ENCODE measurements at places on chromosomes 2 and 18.

GRCh38 chr2:148982282-148982681 lies 56.2 kb upstream of the LYPD6B start:
- DNase-seq, result no peak

- DNase-seq, result no peak
Observed at GRCh38 chr2:60629305-60629662, 75.8 kb upstream of the BCL11A start.

- peak; percentile 38 for DNase-seq
Observed at GRCh38 chr2:136281281-136282114, 163.5 kb upstream of the CXCR4 start.

DNA sequence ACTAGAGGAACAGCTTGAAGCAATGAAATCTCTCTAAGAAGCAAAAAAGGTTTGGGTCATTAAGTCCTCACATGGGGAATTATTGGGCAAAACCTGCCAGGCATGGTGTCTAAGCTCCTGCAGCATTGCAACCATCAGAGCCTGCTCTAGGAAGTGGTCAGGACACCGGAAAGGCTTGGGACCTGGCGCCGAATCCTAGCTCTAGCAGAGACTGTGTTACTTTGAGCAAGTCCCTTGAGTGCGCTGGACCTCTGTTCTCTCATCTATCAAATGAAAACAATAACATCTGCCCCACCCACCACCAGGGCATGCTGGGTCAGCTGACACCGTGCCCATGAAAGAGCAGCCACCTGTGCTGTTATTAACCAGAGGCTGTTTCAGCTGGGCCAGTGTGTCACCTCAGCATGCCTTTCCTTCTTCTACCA lies 6.3 kb downstream of the TMEM127 start:
- DNase-seq, result no peak

GRCh38 chr2:38030635-38031355 lies 45.2 kb downstream of the CYP1B1 start:
- DNase-seq, result no peak

DNA sequence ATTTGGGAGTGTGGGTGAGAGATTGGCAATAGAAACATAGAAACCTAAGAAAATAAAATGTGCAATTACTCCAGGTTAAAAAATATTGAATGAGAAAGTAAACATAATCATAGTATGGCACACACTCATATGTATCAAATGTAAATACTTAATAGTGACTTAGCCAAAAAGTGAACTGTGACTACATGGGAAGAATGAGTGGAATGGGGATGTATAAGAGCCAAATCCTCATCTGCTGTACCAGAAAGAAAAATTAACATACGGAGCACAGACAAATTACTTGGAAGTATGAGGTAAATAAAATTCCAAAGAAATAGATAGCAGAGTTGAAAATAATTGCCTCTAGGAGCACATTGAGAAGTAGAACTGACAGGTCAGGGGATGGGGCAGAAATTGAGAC lies 4.0 kb downstream of the FLACC1 start:
- DNase-seq, result no peak

- DNase-seq, result no peak
Observed at GRCh38 chr18:71134122-71134521, 845.3 kb downstream of the SOCS6 start.

DNA sequence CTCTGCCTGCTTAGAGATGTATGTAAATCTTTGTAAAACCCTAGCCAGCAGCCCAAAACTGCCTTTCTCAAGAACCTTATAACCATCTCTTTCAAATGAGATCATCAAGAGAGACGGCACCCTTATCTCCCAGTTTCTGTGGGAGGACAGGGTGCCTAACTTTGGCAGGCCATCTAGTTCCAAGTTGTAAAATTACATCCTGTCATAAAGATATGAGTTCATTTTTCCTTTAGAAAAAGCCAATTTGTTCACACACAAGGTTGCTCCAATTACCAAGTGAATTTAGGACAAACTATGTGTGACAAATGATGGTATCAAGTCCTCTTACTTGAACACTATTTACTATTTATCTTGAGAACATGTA lies 65.3 kb downstream of the MEMO1 start:
- no peak for DNase-seq

- no peak for DNase-seq
Observed at GRCh38 chr2:208062113-208062512, 36.8 kb upstream of the PLEKHM3 start.

GRCh38 chr2:109282865-109283264 lies 153.9 kb downstream of the SH3RF3 start:
- no peak for DNase-seq

GRCh38 chr2:178420463-178420999 lies 30.4 kb downstream of the PRKRA start:
- no peak for DNase-seq

- no peak for DNase-seq
Observed at GRCh38 chr2:222709191-222709891, 37.9 kb downstream of the MOGAT1 start.

GRCh38 chr2:99818842-99819241 lies 323.5 kb downstream of the AFF3 start:
- DNase-seq, result no peak

GRCh38 chr18:27363872-27364271 lies 178.8 kb upstream of the CHST9 start:
- no peak for DNase-seq

- DNase-seq, result no peak
Observed at GRCh38 chr2:119111115-119111975, 47.2 kb downstream of the C1QL2 start.

DNA sequence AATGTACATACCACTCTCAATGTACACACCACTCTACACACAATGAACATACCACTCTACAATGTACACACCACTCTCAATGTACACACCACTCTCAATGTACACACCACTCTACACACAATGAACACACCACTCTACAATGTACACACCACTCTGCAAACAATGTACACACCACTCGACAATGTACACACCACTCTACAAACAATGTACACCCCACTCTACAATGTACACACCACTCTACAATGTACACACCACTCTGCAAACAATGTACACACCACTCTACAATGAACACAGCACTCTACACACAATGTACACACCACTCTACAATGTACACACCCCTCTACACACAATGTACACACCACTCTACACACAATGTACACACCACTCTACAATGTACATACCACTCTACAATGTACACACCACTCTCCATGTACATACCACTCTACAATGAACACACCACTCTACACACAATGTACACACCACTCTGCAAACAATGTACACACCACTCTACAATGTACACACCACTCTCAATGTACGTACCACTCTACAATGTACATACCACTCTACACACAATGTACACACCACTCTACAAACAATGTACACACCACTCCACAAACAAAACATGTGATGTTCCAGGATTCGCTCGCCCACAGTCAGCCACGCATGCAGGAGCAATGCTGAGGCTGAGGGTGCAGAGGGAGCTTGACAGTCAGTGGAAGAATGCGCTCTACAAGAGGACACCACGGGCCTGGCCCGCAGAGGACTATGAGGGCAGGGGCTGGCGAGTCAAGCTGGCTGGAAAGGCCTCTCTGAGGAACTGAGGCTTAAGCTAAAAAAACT lies 118.2 kb downstream of the HDAC4 start:
- DNase-seq, result no peak

DNA sequence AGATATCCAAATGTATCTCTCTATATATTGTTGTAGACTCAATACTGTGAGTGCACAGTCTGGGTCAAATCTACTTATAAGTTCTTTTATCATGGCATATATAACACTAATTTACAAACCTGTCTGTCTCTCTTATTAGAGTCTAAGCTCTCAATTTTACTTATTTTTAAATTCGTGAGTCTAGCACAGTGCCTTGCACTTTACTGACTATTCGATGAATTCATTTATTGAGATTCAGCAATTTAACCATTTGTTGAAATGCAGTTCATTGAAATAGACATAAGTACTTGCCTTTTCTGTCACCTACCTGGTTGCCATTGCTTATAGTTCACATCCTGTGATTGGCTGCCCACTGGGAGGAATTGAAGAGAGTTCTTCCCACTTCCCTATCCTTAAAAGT lies 10.3 kb upstream of the ALS2 start:
- DNase-seq, result no peak

- no peak for DNase-seq
Observed at GRCh38 chr18:37481072-37481471, 84.5 kb downstream of the CELF4 start.

DNA sequence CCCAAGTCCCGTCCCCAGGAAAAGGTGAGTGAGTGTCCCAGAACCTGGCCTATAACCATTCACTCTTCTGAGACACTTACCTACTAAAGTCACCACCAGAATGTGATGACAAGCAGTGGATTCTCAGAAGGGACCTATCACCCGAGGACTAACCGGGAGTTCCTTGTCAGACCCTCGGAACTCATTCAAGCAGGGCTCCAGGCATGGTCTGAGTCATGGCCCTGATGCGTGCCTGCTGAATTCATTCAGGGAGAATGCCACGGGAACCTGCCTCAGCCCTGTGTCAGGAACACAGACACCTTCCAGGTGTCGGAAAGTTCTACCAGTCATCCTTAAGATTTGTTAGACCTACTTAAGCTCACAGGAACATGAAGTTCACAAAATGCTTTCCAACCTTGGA lies 29.8 kb downstream of the ALPK2 start:
- DNase-seq, result no peak

- DNase-seq, result no peak
Observed at GRCh38 chr2:143551971-143552650, 422.9 kb downstream of the ARHGAP15 start.

DNA sequence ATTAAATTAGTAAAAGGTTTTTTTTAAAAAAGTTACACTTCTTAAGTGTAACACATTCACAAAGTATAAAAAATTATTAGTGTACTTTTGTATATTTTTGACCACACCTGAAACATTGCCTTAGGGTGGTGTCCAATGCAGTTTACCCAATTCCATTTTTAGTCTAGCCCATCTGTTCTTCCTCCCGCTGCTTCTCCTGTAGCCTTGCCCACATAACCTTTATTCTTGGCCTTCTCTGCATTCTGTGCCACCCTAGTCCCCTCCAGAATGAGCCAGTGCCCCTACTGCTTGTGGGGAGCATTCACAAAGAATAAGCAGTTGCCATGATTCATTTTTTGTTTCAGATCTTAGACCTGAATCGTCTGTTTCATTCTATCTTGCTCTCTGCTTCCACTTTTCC lies 78.4 kb upstream of the MYT1L start:
- DNase-seq, result no peak

DNA sequence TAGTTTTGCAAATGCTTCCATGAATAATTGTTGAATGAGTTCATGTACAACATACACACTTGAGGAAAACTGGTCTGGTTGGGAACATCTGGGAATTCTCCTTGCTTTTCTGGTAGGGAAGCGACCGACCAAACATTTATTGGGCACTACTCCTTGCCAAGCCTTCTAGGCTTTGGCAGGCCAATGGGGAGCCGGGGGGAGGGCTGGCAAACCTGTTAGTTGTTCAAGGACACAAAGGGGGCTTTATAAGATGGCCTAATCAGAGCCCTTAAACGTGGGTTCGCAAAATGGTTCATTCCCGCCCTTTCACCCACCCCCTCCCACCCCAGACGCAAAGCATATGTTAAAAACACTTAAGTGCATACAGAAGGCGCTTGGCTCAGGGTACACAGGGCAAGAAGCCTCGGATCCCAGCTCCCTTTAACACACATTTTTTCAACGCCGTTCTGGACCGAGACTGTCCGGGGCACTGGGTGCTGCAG lies 844 bp upstream of the VSNL1 start:
- no peak for DNase-seq

GRCh38 chr2:163626208-163626607 lies 109.6 kb downstream of the FIGN start:
- no peak for DNase-seq

DNA sequence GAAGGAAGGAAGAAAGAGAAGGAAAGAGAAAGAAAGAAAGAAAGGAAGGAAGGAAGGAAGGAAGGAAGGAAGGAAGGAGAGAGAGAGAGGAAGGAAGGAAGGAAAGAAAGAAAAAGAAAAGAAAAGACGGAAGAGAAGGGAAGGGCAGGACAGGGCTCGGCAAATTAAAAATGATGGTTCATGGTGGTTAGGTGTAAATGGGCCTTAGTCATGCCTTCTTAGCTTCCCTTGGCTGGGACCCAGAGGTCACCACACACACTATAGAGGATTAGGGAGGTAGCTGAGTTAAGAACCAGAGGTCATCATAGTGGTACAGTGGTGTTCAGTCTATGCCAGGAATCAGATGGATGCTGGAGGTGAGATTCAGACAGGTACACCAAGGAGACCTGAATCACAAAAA lies 9.3 kb upstream of the ATL2 start:
- DNase-seq, result no peak

- DNase-seq, result no peak
Observed at GRCh38 chr2:101930847-101931246, 60.9 kb upstream of the IL1R2 start.

GRCh38 chr18:75070625-75071483 lies 138.1 kb downstream of the PTGR3 start:
- DNase-seq, result peak; percentile 38

DNA sequence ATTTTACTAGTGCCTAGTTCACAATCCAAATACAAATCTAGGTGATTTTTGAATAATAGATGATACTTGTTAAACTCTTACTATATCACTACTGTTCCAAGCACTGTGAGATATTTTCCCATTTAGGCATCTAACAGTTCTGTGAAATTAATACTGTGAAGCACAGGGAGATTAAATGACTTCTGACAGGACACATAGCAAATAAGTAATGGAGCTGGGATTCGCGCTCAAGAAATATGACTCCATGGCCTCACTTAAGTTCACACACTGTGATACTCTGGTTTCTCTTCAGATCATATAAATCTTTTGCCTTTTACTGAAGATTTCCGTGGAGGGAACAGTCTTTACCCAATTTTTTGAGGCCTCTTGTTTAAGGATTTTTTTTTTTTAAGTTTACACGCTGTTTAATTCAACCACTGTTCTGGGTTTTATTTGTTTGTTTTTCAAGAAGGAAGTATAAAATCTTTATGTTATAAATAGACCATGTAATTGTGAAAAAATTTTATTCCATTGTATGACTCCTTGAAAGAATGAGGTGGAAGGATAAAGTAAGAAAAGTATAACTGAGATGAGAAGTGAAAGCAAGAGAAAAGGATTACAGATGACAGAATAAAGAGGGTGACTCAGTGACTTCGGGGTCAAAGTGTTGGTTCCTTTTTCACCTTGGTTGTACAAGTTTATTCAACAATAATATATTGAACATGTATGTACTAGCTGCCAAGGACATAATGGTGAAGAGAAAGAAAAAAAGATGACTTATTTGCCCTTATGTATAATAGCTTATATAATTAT lies 30.2 kb downstream of the RBM45 start:
- no peak for DNase-seq

- no peak for DNase-seq
Observed at GRCh38 chr18:44341759-44342158, 338.9 kb upstream of the SETBP1 start.

DNA sequence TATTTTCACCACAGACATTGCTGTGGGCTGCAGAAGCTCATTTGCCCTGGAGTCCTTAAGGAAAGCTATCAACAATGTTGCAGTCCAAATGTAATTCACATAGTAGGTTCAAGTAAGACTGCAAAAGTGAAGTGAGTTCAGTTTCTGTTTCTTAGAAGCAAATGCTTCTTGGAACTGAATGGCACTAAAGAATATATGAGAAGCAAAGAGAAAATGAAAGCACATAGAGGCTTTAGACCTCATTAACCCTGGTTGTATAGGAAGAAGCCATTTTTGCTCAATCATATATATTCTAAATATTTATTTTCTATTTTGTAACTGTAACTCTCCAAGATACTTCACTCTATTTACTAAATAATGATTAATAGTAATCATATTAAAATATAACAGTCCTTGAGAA lies 292.0 kb downstream of the ZNF804A start:
- DNase-seq, result no peak
